ENCODE measurements at places on chromosomes 3 and 15. TPM values are rescaled to one million over a fixed set of nuclear protein-coding genes. Genes with fewer than 3 reads are reported as not detected.

GRCh38 chr15:97931314-97931713, 29.2 kb upstream of the ARRDC4 start:
- peaks cover 25% of the 10 kb centered on the region for H3K4me1 ChIP-seq
- no peak for DNase-seq
- no peaks in the 10 kb centered on the region for H3K27me3 ChIP-seq
- H3K36me3 ChIP-seq = no peaks in the 10 kb centered on the region

GRCh38 chr3:194395212-194395611, 3.9 kb downstream of the GP5 start:
- H3K4me1 ChIP-seq = no peaks in the 10 kb centered on the region
- no peaks in the 10 kb centered on the region for H3K36me3 ChIP-seq
- DNase-seq = no peak
- H3K27ac ChIP-seq = no peak overlapping the region
- peaks cover 13% of the 10 kb centered on the region for H3K27me3 ChIP-seq

The IL5RA gene
- not detected for total RNA-seq

DNA sequence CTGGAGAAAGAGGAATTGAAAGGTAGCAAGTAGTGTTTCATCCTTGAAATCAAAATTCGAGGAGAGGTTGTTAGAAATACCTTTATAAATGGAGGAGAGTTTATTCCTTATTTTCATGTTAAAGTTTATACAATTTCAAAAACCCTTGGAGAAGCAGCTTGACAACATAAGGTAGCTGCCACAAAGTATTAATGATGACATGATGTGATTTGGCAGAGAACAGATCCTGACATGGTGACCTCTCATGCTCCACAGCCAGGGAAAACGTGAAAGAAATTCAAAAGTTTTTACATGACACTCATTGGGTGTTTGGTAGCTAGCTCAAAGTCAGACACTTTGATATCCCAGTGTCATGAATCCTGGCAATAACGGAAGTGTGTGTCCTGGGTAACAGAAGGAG, 320.8 kb downstream of the GBE1 start:
- H3K36me3 ChIP-seq = no peaks in the 10 kb centered on the region
- H3K4me1 ChIP-seq = no peaks in the 10 kb centered on the region
- no peak for DNase-seq
- no peak overlapping the region for H3K4me3 ChIP-seq
